ENCODE measurements at places on chromosomes 6 and 20. TPM values are rescaled to one million over a fixed set of nuclear protein-coding genes. Genes with fewer than 3 reads are reported as not detected.

SNRNP48 gene
- total RNA-seq = 13.0 TPM

LBP gene
- total RNA-seq = not detected

SNX21 gene
- total RNA-seq = 17.3 TPM

DNA sequence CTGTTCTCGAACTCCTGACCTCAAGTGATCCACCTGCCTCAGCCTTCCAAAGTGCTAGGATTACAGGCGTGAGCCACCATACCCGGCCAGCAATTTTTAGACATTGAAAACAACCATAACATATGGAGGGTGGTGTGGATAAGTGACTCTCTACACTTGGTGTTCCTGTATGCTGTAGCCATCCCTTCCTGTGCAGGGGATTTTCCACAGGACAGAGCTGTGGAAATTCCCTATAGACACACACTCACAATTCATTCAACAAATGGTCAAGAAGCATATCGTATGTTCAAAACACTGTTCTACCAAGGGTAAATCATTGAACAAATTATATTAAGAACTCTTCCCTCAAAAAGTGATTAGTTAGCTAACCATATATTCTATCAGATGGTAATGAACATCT lies 6.3 kb downstream of the BTN2A1 start:
- H3K4me3 ChIP-seq = no peak overlapping the region
- H3K4me1 ChIP-seq = peaks cover 25% of the 10 kb centered on the region
- no peaks in the 10 kb centered on the region for H3K27me3 ChIP-seq
- no peak for DNase-seq

DNA sequence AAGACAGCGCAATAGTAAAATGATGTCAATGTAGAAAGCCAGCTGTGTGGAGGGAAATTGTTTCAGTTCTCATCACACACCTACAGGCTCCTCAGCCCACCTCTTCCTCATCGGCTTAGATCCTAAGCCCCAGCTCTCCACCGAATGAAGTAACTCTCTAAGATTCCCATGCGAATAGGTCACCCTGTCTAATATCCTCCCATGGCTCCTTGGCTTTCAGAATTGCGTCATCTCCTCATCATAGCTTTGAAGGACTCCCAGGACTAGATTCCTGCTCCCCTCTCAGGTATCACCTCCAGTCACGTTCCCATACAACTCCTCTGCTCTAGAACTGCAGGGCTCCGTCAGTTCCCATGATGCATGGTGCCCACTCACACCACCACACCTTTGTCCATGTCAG lies 16.2 kb upstream of the SLC22A16 start:
- no peak overlapping the region for H3K4me3 ChIP-seq
- H3K27me3 ChIP-seq = no peaks in the 10 kb centered on the region
- peaks cover 36% of the 10 kb centered on the region for H3K4me1 ChIP-seq
- H3K36me3 ChIP-seq = no peaks in the 10 kb centered on the region
- DNase-seq = no peak

CD83 gene
- total RNA-seq = 7.2 TPM

DNA sequence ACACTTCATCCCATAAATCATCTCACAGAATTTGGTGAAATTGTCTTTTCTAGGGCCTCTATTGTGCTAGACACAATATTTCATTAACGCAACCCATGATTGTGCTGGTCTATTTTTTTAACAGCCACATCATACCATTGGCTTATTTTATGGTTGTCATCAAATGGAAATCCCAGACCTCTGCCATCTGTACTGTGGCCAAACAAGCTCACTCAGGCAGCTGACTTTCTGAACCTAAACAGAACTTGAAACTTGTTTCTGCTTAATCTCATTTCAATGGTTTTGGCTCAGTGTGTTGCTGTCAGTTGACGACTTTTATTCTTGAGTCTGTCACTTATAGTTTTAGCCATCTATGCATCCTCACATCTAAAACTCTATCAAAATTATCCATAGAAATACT lies 111.8 kb downstream of the HAO1 start:
- DNase-seq = no peak
- H3K27me3 ChIP-seq = no peaks in the 10 kb centered on the region
- H3K4me3 ChIP-seq = no peak overlapping the region
- no peaks in the 10 kb centered on the region for H3K4me1 ChIP-seq
- no peak overlapping the region for H3K27ac ChIP-seq

DNA sequence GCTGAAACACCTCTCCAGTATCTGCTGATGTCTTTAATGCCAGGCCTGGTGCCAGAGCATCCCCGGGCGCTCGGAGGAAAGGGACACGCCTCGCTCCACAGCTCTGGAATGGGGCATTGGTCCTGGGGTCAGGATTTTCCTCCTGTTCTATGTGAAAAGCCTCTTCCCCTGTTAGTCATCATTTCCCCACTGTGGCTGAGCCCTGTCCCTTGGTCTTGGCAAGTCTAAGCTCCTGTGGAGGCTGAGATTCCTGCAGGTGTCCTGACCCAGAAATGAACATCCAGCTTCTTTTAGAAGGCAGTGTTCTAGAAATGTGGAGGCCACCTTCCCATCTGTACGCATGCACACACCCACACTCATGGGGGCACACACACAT lies 19.4 kb downstream of the SYNDIG1 start:
- H3K4me3 ChIP-seq = no peak overlapping the region
- no peak overlapping the region for H3K27ac ChIP-seq
- DNase-seq = no peak

- H3K27me3 ChIP-seq = peaks cover 12% of the 10 kb centered on the region
- DNase-seq = no peak
- no peak overlapping the region for H3K4me3 ChIP-seq
- H3K27ac ChIP-seq = no peak overlapping the region
- no peaks in the 10 kb centered on the region for H3K36me3 ChIP-seq
Measured at GRCh38 chr6:163825033-163825432, 410.5 kb downstream of the QKI start.

SYNDIG1 gene
- 0.80 TPM for total RNA-seq

- no peak overlapping the region for H3K27ac ChIP-seq
- H3K36me3 ChIP-seq = no peaks in the 10 kb centered on the region
- peak overlapping the region; percentile 30 for H3K4me3 ChIP-seq
- no peak for DNase-seq
- peaks cover 28% of the 10 kb centered on the region for H3K4me1 ChIP-seq
Measured at GRCh38 chr6:137497721-137498463, 3.7 kb upstream of the OLIG3 start.

DNA sequence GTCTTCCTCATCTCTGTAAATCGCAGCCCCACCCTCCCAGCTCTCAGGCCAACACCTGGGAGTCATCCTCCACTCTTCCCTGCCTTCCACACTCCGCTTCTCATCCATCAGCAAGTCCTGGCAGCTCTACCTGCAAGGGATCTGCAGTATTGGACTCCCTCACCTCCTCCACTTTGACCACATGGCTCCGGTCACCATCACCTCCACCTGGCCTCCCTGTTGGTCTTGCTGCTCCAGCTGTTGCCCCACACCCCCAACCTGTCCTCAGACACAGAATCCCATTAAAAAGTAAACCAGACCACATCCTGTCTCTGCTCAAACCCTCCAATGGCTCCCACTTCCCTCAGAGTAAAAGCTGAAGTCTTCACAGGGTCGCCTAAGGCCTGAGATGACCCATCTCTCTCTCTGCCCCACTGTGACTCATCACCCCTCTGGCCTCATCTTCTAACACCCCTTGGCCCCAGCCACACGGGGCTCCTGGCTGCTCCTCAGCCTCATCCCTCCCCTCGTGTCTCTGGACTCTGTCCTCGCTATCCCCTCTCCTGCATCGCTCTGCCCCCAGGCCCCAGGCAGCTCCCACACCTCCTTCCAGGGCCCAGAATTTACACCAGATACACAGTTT lies 185.1 kb upstream of the SULF2 start:
- peaks cover 11% of the 10 kb centered on the region for H3K27me3 ChIP-seq
- no peaks in the 10 kb centered on the region for H3K36me3 ChIP-seq
- no peak for DNase-seq
- peaks cover 32% of the 10 kb centered on the region for H3K4me1 ChIP-seq

- peaks cover 2% of the 10 kb centered on the region for H3K4me1 ChIP-seq
- H3K27ac ChIP-seq = no peak overlapping the region
- no peaks in the 10 kb centered on the region for H3K36me3 ChIP-seq
Measured at GRCh38 chr6:108546079-108547049, 14.4 kb upstream of the FOXO3 start.

DNA sequence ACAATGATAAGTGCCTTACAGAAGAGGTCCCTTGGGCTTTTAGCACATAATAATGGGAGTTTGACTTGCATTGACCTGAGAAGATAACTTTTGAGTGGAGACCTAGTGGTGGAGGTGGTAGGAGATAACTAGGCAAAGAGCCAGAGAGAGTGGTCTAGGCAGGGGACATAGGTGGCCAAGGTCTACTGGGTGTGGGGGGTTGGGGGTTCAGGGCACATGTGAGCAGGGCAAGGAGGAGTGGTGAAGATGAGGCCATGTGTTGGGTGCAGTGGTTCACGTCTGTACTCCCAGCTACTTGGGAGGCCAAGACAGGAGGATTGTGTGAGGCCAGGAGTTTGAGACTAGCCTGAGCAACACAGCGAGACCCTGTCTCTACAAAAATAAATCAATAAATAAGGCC lies 74.3 kb upstream of the CTNNBL1 start:
- no peak overlapping the region for H3K4me3 ChIP-seq
- no peak overlapping the region for H3K27ac ChIP-seq
- no peaks in the 10 kb centered on the region for H3K4me1 ChIP-seq
- H3K36me3 ChIP-seq = no peaks in the 10 kb centered on the region

- H3K36me3 ChIP-seq = no peaks in the 10 kb centered on the region
- H3K27me3 ChIP-seq = no peaks in the 10 kb centered on the region
- no peak overlapping the region for H3K4me3 ChIP-seq
Measured at GRCh38 chr6:106959985-106960384, 14.5 kb downstream of the CD24 start.

GRCh38 chr6:111747829-111748228 lies 125.4 kb downstream of the FYN start:
- H3K4me1 ChIP-seq = peaks cover 13% of the 10 kb centered on the region
- peaks cover 8% of the 10 kb centered on the region for H3K36me3 ChIP-seq
- H3K4me3 ChIP-seq = no peak overlapping the region
- peak overlapping the region; percentile 19 for H3K27ac ChIP-seq
- DNase-seq = no peak

NANP gene
- 6.7 TPM for total RNA-seq

ZNF391 gene
- total RNA-seq = 10.8 TPM

DNA sequence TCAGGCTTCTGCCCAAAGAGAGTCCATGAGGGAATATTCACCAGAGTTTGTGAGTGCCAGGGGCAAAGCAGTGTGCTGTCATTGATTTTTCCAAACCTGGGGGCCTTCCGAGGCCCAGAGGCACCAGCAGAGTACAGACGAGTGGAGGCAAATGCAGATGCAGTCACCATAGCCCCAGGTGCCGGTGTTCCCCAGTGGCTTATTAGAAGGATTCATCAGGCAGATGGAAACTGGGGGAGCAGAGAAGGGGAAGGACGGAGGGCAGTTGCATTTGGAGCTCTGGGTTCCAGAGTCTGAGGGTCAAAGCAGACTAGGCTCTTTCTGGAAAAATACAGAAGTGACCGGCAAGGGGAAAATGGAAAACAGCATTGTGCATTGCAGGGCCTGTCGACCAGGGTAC lies 184.2 kb downstream of the ANKRD60 start:
- no peak for DNase-seq
- H3K4me3 ChIP-seq = no peak overlapping the region
- H3K27ac ChIP-seq = no peak overlapping the region
- no peaks in the 10 kb centered on the region for H3K36me3 ChIP-seq

PRICKLE4 gene
- 4.5 TPM for total RNA-seq

GRCh38 chr6:170091639-170092579 lies 199.0 kb downstream of the DLL1 start:
- H3K36me3 ChIP-seq = no peaks in the 10 kb centered on the region
- DNase-seq = no peak
- peaks cover 16% of the 10 kb centered on the region for H3K4me1 ChIP-seq
- no peak overlapping the region for H3K4me3 ChIP-seq

- no peak for DNase-seq
- H3K27ac ChIP-seq = no peak overlapping the region
- no peaks in the 10 kb centered on the region for H3K4me1 ChIP-seq
- H3K36me3 ChIP-seq = no peaks in the 10 kb centered on the region
Measured at GRCh38 chr20:8408587-8409307, 276.7 kb downstream of the PLCB1 start.

DNA sequence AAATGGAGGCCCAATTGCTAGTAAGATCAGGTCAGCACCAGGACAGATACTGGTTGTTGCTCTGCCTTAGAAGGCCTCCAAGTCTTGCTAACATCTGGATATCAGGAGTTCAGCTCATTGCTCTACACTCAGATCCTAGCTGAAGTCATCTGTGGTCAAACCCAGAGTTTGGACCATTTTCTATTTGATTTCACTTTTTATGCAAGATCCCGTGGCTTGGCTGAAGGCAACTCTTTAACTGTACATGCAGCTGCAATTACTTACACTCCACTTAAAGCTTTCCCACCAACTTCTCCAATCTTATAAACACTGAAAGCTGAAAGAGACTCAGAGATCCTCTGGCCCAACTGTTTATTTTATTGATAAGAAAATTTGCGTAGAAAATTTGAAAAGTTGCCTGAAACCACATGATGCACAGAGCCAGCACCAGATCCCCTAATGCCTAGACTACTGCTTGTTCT lies 2.7 kb downstream of the SLC17A2 start:
- H3K27me3 ChIP-seq = peaks cover 36% of the 10 kb centered on the region
- peaks cover 7% of the 10 kb centered on the region for H3K4me1 ChIP-seq
- H3K27ac ChIP-seq = no peak overlapping the region
- H3K36me3 ChIP-seq = no peaks in the 10 kb centered on the region
- no peak overlapping the region for H3K4me3 ChIP-seq

GRCh38 chr20:3927486-3928291 lies 38.5 kb downstream of the PANK2 start:
- H3K4me3 ChIP-seq = no peak overlapping the region
- no peak for DNase-seq
- no peaks in the 10 kb centered on the region for H3K27me3 ChIP-seq
- peaks cover 20% of the 10 kb centered on the region for H3K4me1 ChIP-seq

- no peak overlapping the region for H3K27ac ChIP-seq
- no peak overlapping the region for H3K4me3 ChIP-seq
Measured at GRCh38 chr6:1950631-1951030, 294.8 kb downstream of the GMDS start.

DNA sequence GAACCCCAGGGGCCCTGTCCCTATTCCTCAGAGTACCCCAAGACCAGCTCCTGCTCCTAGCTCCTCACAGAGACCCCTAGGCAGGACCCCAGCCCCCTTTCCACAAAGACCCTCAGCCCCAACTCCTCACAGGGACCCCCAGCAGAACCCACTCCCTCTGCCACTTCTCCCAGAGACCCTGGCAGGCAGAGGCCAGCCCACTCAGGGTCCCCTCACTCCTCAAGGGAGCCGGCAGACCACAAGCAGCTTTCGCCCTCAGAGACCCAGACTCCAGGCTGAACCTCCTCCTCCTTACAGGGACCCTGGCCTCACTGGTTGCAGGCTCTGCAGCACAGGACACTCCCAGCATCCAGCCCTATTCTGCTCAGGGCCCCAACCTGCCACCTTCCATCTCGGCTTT lies 575 bp downstream of the SLC44A4 start:
- H3K27ac ChIP-seq = no peak overlapping the region
- no peaks in the 10 kb centered on the region for H3K4me1 ChIP-seq
- no peak for DNase-seq
- peaks cover 29% of the 10 kb centered on the region for H3K36me3 ChIP-seq
- no peaks in the 10 kb centered on the region for H3K27me3 ChIP-seq

Measured in mesothelial cell of epicardium (in vitro differentiated cells).